Stimulated activated CD8-positive, alpha-beta memory T cell treated with anti-CD3 and anti-CD28 coated beads, Interleukin-12 subunit alpha, Interleukin-12 subunit beta, amount 100 ng/mL, for 4 hours (primary cell): ENCODE measurements at places on chromosomes 4 and X.

DNA sequence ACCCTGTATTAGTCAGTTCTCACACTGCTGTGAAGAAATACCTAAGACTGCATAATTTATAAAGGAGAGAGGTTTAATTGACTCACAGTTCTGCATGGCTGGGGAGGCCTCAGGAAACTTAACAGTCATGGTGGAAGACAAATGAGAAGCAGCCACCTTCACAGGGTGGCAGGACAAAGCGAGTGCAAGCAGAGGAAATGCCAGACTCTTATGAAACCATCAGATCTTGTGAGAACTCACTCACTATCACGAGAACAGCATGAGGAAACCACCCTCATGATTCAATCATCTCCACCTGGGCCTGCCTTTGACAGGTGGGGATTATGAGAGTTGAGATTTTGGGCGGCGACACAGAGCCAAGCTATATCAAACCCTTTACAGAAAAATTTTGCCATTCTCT lies 722.4 kb downstream of the RAB28 start:
- no peak for DNase-seq

DNA sequence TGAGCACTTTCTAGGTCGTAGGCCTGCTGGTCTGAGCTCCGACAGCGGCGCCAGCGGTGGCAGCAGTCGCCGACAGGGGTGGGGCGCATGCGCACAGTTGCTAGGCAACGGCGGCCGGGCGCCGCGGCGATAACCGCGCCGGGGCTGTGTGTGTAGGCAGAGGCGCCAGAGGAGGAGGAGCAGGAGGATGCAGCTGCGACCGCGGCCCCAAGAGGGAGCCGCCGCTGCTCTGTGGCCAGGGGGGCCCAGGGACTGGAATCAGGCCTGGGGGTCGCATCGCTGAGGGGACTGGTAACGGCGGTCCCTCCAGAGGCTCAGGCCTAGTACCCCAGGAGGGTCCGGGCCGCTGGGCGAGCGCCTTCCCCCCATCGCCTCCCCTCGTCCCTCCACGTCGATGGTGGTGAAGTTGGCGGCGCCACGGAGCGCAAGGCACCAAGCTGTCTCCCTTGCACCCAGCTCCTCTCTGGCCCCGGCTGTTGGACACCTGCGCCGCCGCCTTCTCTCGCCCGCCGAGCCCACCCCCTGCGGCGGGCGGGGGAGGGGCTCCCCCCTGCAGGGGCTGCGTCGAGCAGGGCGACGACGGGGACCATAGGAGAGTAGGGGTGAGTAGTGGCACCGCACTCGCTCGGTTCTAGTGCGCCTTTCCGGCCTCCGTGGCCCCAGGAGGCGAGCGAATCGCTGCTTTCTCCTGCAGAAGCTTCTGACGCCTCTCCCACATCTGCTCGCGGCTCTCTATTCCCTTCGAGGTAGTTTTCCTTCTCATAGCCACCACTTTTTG lies 58.6 kb upstream of the ZC4H2 start:
- DNase-seq = peak; percentile 73

- no peak for DNase-seq
Observed at GRCh38 chr4:175048111-175048784, 130.1 kb downstream of the ADAM29 start.

DNA sequence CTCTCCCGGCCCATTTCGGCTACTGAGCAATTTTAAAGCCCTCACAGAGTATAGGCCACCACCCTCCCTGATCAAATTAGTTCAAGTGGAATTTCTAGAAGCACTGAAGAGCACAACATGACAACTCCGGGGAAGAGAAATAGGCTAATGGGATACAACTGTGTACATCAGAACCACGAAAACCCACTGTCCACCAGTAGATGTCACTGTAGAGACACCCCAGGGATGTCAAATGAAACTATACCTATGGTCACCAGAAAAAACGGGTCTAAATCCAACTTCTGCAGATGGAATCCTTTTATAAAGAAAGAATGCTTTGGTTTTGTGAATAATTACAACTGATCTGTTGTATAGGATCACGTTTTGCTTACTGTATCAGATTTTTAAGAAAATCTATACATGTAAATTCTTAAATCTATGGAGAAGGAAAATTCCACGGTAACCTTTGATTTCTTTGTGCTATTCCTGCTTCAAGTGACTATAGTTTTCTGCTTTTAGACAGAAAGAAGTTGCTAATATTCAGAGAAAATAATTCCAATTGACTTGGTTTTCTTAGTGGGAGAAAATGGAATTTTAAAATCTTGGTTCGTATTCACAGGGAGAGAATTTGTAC lies 29.5 kb upstream of the MAP3K15 start:
- DNase-seq = no peak

GRCh38 chr4:75698162-75698962 lies 25.2 kb upstream of the G3BP2 start:
- no peak for DNase-seq

GRCh38 chrX:118847676-118848075 lies 24.1 kb downstream of the ZCCHC12 start:
- no peak for DNase-seq

DNA sequence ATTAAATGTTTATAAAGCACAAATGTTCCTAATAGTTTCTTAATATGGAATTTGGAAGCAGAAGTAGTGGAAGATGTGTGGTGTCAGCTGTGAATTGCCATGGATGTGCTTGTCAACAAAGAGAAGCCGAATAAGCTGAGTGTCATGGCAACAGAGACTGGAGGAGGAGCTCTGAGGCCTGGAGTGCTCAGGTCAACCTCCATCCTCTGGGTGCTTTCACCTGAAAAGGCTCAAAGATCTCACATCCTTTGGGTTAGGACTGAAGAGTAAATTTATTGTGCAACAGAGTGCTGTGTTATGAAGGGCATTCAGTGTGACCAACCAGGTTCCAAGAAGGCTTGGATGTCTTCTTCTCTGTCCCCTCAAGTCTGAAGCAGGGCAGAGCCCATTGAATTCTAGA lies 18.7 kb downstream of the SGMS2 start:
- DNase-seq = no peak

DNA sequence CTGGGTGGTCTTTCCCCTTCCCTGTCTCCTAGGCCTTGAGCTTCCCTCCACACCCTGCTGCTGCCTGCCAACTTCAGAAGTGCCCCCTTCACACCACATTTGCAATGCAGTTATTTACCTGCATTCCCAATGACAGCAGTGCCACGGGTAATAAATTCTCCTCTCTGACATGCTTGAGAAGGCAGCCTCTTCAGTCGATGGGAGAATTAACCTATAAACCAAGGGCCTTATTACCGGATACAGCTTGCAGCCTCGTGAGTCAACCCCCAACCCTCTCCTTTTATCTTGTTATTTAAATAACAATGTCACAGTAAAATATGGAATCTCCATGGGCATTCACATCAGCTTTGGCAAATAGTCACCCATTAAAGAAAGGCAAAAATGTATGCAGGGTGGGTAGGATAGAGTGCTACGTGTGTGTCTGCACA lies 34.7 kb upstream of the LGI2 start:
- no peak for DNase-seq

DNA sequence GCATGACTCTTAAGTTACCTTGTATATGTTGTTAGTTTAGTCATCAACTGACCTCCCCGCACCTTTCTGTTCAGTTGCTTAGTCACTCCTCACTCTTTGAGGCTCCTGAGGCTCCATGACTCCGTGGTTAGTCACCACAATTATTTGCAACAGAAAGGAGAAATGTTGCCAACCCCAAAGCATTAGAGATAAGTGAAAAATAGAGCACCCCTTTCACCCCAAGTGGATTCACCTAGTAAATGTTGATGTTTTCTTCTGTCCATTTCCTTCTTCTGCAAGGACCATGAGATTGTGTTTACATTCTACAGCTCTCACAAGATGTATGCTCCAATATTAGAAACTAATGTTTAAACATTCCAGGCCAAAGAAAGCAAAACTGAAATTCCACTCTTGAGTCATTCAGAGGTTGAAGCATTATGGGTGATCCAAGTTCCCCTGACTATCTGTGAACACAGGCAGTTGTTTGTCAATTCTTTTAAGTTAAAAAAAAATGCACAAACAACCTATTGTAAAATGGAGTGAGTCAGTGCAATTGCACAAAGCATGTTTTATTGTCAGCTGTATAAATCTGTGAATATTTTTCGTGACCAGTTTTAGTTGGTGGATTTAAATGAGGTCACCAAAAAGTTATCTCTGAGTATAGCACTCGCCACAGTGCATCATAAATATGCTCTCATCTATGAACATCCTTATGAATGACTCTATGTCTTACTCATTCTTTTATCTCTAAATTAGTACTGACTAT lies 552.4 kb upstream of the MAGEB2 start:
- no peak for DNase-seq

DNA sequence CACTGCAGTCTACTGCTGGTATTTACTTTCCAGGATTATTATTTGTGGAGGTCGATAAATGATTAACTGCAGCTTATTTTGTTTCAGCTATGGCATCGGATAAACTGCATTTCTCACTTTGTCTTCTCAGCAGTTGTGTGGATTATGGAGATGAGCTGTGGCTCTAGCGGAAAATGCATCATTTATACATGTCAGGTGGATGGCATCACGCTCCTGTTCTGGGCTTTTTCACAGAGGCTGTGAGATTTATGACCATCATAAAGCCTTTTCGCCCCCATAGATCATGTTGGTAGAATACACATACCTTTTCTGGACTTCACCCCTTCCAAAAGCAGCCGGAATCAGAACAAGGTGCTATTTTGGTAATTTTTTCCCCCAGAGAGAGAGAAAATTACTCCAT lies 118.8 kb upstream of the MAGEB18 start:
- DNase-seq = no peak

DNA sequence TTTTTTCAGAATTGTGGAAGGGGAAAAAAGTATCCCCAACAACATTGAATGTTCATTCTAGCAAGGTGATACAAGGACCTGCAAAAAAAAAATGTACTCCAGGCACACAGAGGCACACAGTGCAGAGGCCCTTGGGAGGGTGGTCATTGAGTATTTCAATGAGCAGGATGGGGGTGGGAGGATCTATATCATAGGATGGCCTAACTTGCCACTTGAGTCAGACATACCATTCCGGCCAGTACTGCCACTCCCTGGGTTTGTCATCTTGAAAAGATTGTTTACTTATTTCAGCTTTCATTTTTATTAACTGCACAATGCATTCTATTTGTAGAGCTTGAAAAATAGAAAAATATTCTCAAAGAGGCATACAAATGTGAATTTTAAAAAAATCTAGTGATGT lies 18.7 kb downstream of the ZNF595 start:
- DNase-seq = no peak

DNA sequence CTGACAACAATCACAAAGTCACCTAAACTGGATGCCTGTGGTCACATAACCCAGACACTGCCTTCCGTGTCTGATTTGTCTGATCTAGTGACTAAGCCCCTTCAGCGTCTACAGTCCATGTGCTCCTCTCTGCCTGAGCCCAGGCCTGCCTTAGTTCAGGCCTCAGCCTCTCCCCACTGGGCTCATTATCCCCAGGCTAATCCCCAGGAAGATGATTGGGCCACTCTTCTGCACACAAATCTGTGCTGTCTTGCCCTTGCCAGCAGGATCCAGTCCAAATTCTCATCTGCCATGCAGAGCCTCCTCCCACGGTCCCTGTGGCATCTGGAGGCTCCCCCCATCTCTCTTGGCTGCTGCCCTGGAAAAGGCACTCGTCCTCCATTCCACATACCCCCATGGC lies 96.5 kb downstream of the SLC2A9 start:
- DNase-seq = no peak

DNA sequence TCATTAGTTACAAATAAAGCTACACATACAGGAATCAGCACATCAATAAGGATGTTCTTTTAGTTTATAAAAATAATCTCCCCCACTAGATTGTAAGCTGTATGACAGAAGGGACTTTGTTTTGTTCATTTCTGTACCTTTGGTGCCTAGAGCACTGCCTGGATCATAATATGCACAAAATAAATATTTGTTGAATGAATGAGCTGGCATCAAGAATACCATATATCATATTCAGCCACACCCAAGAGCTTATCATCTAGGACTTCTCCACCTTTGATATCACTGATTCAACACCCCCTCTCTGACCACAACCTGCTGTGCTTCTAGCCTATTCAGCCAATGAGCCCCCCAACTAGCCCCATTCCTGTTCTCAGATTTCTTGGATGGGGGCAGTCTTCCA lies 10.6 kb downstream of the SYTL4 start:
- no peak for DNase-seq
